GM23248 (cell line): ENCODE measurements at places on chromosomes 16 and 17. TPM values are rescaled to one million over a fixed set of nuclear protein-coding genes. Genes with fewer than 3 reads are reported as not detected.

- no peak for DNase-seq
These were observed 13.3 kb downstream of the HERPUD1 start for GRCh38 chr16:56944954-56945839.

The P2RX5 gene
- polyA plus RNA-seq: 2.6 and 2.8 TPM in 2 replicates

DNA sequence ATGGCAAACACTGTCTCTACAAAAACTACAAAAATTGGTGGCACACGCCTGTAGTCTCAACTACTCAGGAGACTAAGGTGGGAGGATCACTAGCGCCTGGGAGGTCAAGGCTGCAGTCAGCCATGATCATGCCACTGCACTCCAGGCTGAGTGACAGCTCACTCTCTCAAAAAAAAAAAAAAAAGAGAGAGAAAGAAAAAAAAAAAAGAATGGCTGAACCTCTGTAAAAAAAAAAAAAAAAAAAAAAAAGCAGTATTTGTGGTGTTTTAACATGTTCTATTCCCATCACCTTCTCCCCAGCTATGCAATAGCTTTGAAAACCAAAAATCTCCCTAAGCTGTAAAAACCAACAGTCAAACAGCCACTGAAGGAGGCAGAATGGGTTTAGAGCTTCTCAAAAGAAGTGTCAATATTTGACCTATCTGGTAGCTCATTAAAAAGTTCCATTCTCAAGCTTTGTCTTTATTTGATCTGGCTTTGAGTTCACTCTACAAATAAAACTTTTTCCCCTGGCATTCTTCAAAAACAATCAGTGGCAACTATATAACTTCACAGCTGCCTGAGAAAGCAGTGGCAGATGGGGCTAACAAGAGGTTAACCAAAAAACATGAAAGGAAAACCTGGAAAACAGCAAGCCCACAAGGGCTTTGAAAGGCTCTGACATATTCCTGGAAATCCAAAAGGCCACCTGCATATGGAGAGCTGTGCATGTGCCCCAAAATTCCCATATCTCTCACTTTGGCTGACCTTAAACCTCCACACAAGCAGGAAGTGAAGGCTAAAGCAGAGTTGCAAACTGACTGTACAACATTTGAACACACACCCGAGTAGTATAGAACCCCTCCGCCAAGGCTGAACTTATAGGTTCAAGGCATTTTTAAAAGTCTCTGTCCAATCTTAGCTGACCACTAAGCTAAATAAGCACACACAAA lies 36.0 kb downstream of the USP32 start:
- DNase-seq: no peak

- peak; percentile 31 for DNase-seq
These were observed 236.0 kb downstream of the IRF8 start for GRCh38 chr16:86134802-86135461.
